Caudate nucleus (tissue), 63 donors: ENCODE measurements at places on chromosomes 13 and 19.

DNA sequence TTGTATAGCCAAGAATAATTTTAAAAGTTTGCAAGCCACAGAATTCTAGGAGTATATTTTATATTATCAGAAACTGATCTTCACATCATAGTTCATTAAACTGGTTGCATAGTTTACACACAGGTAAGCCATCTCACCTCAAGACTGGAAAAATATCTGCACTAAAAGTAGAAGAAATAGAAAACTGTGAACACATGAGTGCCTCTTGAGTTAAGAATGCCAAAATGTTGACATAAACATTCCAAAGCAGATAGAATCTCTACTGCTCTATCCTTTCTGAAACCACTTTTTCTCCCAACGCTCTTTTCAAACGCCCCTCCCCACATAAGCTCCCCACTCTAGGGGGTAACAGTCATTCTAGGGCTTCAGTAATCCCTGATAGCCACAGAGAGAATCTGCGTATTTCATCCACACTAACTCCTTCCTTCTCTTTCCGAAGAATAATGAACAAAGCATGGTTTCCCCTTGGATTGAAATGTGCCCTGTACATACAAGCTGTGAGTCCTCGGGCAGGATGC is 201.5 kb downstream of the IRS2 start:
- no peak for DNase-seq

DNA sequence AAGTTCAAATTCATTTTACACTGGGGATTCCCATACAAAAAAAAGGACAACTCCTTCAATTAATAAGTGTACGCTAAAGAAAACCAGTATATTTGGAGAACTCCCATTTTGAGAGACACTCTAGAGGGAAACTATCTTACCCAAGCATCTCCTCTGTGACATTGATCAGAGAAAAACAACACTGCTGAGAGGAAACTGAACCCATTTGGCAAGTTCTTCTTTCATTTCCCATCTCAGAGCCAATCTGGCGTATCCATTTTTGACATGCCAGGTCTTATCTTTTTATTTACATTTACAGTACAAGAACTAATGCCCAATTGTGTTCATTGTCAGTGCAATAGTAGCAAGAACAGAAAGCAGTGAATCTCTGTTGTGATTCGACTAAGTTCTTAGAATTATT is 30.1 kb downstream of the LIG4 start:
- DNase-seq: no peak

DNA sequence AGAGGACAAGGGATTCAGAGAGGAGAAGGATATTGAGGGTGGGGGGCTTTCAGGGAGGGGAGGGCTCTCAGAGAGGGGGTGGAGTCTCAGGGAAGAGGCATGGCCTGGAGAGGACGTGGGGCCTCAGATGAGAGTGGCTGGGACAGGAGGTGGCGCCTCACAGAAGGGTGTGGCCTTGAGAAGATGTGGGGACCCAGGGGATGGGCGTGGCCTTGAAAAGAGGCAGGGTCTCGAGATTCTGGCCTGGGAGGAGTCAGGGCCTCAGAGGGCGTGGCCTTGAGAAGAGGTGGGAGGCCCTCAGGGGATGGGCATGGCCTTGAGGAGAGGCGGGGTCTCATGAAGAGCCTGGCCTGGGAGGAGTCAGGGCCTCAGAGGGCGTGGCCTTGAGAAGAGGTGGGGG is 23.7 kb upstream of the TNFSF14 start:
- no peak for DNase-seq

- no peak for DNase-seq
Observed at GRCh38 chr13:93558637-93559036, 332.0 kb downstream of the GPC6 start.

DNA sequence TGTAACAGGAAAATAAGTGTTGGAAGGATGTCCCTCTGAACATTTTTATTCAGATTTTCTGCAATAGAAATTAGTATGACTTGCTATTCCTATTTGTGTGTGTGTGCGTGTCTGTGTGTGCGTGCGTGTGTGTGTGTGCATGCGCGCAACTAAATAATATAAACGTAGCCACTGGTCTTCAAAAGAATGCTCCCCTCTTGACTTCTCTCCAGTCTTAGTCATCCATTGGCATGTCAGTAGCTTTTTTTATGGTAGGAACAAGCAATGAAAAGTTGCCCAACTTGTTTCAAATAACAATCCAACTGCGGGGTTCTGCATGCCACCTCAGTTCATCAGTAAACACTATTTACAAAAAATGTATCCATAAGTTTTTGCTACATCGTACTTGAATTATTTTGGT is 249.6 kb downstream of the GPC6 start:
- DNase-seq: no peak

DNA sequence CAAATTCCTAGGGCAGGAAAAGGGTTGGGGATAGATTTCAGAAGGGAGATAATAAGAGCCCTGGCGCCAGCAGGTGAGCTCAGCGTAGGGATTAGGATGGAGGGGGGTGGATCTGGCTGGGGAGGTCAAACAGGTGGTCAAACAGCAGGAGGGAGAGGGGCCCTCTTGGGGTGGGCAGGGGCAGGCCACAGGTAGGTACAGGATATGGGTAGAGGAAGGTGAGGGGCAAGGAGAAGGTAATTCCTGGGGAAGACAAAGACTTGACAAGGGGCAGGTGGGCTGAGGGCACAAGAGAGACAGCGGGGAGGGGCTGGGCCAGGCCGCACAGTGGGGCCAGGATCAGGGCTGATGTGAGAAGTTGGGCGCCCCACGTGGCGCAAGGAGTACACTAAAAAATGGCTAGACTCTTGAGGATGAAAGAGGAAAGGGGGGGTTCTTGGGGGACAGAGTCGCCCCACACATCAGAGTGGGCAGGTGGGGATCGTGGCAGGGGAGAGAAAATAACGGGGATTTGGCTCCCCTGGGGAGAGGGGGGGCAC is 713 bp downstream of the KRI1 start:
- DNase-seq: no peak

DNA sequence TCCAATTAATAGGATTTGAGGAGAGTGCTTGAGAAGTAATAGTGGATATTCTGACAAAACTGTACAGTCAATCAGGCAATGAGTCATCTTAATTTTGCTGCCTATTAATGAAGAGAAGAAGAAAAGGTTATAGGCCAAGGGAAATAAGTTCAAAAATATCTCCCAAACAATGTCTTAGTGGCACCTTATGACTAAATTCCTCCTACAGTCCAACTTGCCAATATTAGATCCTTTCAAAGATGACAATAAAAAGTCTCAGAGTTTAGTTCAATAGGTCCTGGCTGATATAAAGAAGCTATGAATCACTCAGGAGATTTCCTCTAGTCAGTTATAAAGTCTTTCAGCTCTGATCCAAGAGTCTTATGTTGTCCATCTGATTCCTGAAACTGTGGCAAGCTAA is 27.9 kb downstream of the UGGT2 start:
- DNase-seq: no peak

- no peak for DNase-seq
Observed at GRCh38 chr13:113835461-113836270, 28.2 kb downstream of the GAS6 start.

DNA sequence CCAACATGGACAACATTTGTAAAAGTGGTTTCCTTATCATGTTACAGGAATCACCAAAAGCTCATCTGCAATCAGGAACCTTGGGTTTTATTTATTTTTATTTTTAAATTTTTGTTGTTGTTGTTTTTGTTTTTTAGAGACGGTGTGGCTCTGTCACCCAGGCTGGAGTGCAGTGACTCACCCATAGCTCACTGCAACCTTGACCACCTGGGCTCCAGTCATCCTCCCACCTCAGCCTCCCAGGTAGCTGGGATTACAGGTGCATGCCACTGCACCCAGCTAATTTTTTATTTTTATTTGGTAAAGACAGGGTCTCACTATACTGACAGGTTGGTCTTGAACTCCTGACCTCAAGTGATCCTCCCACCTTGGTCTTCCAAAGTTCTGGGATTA is 13.6 kb upstream of the SERP2 start:
- no peak for DNase-seq

DNA sequence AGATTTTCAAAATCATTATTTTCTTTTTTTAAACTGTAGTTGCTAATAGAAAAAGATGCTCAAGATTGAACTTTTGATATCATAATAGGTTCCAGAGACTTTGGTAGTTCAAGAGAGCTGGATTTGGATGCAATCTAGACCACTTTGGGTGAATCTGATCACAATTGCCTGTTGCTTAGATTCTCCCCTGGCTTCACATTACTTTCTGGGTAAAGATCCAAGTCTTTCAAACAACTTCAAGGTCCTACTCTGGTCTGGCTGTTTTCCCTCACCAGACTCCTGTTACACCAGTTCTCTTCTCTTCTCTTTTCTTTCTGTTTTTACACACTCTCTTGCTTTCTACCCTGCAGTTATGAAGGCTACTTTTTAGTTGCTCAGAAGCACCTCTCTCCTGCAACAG is 7.4 kb upstream of the SPRY2 start:
- DNase-seq: no peak

DNA sequence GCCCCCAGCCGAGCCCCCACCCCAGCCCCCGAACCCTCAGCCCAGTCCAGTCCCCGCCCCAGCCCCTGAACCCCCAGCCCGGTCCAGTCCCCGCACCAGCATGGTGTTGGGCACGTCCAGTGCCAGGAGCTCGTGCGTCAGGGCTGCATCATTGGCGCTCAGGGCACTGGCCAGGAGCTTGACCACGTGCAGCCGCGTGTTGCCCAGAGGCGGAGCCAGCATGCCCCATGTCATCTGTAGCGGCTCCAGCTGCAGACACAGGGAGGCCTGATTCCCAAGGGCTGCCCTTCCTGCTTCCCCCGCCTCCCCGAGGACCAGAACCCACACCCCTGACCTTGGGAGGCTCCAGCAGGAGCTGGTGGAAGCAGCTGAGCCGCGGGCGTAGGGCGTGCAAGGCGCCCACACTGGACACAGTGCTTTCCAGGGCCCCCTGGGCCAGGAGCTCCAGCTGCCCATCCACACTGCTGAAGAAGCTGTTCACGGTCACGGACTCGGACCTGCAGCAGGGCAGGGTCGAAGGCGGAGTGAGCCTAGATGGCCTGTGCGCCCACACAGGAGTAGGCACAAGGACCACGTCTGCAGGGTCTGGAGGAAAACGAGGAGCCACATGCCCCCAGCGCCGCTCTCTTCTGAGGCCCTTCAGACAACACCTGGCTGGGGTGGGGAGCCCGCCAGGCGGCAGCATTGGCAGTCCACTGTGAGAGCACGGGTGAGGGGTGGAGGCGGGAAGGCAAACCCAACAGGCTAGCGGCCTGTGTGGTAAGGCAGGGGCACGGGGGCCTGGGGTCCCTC is 12.8 kb upstream of the TMEM86B start:
- DNase-seq: no peak

DNA sequence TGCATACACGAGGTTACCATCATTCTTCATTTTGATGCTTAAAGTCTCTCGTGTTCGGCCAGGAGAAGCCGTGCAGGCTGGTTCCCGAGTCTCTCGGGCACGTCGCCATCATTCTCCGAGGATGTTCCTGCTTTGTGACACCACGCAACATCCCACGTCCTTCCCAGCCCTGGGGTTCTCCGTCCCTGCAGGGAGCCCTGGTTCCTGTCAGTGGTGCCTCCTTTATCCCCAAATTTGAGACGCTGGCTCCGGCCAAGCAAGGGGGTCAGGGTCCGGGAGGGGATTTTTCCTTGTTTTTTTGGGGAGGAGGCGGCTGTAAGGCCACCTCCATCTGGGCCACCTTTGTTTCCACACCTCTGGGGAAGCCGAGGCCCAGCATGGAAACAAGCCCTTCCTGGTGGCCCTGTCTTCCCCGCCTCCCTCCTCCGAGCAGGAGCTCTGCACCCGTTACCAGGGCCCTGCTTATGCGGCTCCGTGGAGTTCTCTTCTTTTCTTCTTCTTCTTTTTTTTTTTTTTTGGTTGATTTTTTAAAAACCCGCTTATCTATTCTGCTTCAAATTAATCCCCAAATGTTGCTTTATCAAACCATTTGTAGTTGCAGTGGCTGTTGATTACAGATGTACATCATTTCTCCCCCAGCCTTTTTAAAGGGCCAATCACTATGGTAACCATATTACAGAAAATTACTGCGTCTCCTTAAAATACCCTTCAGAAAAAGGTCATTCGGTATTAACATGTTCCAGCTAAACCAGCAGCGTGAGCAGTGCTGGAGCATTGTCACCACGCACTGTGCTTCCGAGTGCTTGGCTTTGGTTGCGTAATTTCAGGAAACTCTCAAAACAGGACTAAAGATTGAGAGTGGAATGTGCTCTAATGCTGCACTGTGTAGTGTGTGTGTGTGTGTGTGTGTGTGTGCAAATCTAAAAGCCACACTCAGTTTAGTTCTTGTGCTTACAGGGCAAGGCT is 50.4 kb downstream of the TEX29 start:
- no peak for DNase-seq

- DNase-seq: no peak
Observed at GRCh38 chr13:112062072-112062567, 4.8 kb upstream of the SOX1 start.

GRCh38 chr19:56837004-56837403 is 3.5 kb downstream of the PEG3 start:
- DNase-seq: no peak
